GM23248 (cell line): ENCODE measurements at places on chromosomes 7 and 10.

GRCh38 chr7:5758286-5758685 lies 23.2 kb downstream of the RNF216 start:
- DNase-seq = no peak

GRCh38 chr10:80253266-80253962 lies 36.0 kb downstream of the MAT1A start:
- no peak for DNase-seq

- peak; percentile 20 for DNase-seq
Observed at GRCh38 chr10:60549686-60550085, 160.0 kb upstream of the ANK3 start.

DNA sequence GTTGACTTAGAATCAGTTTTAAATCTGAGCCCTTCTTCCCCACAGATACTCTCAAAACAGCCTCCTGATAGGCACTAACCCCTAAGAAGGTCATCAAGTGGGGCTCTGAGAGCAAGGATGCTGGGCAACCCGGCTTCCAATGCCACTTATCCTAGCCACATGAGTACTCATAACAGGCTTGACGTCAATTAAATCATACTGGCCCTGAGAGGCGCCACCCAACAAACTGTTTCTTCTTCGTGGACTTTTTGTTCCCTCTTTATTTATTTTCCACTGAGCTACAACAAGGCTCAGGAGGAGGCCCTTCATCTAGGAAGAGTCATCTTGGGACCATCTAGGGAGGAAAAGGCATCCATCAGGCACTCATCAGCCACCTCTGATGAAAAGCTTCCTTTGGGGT lies 255.9 kb downstream of the KCNMA1 start:
- no peak for DNase-seq

- peak; percentile 78 for DNase-seq
Observed at GRCh38 chr7:88184848-88185304, 35.0 kb downstream of the SRI start.

- peak; percentile 87 for DNase-seq
Observed at GRCh38 chr7:105493923-105494315, 28.2 kb downstream of the PUS7 start.

GRCh38 chr10:83346266-83346910 lies 792.9 kb upstream of the GHITM start:
- no peak for DNase-seq

DNA sequence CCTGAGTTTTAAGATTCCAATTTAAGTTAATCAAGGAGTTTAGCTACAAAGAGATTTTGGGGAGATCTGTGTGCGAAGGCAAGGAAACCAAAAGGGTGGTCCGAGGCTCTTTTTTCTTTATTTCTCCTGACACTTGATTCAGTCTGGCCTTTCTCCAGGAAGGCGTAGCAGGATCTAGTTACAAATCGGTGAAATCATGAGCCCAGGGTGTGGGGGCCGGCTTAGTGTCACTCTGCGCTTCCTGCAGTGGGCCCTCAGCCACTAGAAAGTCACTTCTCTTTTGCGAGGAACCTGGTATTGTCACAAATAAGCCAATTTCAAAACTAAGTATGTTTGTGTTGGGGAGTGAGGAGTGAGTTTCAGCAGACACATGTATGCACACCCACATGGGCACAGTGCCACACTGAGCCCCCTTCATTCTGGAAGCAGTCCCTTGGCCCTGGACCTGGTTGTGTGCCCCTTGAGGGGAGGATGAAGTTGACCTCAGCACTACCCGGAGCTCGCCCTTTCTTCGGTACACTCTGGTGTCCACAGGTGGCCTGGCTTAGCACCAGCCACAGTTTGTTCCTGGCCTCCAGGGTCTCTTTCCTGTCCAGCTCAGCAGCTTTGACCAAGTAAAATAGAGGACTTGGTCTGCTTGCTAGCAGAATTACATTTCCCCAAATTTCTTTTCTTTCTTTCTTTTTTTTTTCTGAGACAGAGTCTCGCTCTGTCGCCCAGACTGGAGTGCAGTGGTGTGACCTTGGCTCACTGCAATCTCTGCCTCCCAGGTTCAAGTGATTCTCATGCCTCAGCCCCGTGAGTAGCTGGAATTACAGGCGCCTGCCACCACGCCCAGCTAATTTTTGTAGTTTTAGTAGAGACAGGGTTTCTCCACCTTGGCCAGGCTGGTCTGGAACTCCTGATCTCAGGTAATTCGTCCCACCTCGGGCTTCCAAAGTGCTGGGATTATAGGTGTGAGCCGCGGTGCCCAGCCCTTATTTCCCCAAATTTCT lies 84.0 kb upstream of the BTBD16 start:
- no peak for DNase-seq

DNA sequence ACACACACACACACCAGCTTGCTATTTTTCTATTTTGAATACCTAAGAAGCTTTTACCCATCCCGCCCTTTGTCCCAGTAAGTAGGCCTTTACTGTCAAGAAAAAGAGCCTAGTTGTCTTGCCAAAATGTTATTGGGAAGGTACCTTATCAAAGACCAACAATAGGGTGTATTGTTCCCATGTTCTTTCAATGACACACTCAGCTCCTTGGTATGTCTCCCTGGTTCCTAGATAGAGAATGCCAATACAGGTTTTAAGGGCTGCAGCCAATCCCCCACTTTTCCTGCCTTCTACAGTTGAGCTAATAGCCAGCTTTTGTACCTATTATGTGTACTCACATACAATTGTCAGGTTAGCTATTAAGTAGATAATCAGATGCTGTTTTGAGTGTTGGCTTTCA lies 92.0 kb upstream of the LRRTM3 start:
- DNase-seq = no peak

- no peak for DNase-seq
Observed at GRCh38 chr10:8075282-8076260, 21.1 kb downstream of the GATA3 start.

DNA sequence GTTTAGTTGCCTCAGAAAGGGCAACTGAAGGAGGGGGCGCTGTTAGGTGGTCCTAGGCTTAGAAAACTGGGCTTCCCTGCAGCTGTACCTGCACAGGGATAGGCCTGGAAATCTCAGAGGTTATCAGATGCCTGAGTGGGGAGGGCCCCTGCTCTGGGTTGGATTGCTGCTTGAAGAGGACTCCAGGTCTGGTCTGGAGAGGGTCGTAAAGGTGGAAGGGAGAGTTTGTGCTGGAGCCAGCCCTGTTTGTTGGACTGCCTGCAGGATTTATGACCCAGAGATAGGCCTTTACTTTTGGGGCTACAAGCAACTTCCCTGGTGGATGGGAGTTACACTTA lies 765.9 kb downstream of the GRID1 start:
- no peak for DNase-seq

- DNase-seq = no peak
Observed at GRCh38 chr10:11646450-11646849, 35.0 kb upstream of the USP6NL start.

DNA sequence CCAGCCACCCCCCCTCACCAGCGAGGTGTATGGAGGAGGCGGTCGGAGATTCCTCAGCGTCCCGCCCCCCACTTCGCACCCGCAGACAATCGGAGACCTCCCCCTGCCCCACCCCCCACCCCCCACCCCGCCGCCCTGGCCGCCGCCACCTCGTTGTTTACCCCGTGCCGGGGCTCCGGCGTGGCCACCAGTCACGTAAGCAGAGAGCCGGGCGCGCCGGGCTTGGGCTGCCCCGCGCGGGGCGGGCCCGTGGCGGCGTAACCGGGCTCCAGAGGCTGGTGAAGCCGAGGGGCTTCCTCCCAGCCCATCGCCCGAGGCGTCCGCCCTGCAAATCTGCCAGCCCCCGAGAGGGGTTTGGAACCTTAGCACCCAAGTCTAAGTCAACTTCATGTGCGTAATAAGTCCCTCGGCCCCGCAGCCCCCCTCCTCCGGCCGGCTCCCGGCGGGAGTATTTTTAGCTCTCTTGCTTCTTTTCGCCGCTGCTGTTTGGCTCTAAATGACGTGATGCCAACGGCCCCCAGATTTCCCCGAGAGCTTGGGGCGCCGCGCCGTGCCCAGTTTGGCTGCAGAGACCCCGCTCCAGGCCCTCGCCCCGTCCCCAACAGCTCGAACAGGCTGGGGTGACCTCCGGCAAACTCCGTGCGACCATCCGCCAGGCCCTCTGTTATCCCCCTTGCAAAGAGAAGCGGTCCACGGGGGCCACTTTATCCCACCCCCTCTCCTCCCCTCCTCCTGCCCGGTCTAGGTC lies 2.7 kb downstream of the MXI1 start:
- peak; percentile 82 for DNase-seq

- no peak for DNase-seq
Observed at GRCh38 chr10:22531008-22531407, 183.4 kb downstream of the PIP4K2A start.

GRCh38 chr7:6346581-6346980 lies 74.2 kb upstream of the CYTH3 start:
- DNase-seq = no peak

DNA sequence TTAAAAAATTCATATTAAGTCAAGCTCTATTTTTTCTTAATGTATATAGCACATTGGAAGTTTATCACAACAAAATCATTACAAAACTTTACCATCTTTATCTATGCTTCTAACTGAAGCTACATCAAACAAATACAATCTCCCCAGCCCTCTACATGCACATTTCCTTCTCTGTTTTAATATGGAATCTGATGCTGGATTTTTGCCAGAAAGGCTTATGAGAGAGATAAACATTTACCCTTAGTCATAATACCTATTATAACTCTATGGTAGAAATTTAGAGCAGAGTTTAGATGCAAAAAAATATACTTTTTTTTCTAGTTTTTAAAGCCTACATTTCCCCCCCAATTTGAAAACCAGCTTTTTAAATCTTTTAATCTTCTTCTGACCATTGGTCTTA lies 1198.6 kb downstream of the GATA3 start:
- DNase-seq = peak; percentile 53

- DNase-seq = peak; percentile 84
Observed at GRCh38 chr10:19638182-19638895, 177.9 kb upstream of the PLXDC2 start.

- DNase-seq = peak; percentile 84
Observed at GRCh38 chr7:108094346-108094745, 35.8 kb downstream of the LAMB4 start.

DNA sequence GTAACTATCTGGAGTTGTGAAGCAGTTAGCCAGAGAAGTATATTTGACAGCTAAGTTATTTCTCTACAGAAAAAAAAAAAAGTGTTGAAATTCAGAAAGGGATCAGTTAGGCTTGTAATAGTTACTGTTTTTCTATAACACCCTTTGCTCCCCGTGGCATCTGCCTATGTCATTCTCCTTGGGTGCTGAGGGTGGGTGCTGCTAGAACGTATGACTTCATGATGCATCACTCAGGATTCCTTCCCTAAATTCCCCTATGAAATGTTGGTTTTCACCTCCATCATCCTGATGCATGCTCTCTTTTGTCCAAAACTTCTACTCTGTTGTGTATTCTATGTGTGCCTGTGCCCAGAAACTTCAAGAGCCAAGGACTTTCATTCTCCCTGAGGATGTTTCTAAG lies 536.4 kb downstream of the GRM8 start:
- DNase-seq = no peak

DNA sequence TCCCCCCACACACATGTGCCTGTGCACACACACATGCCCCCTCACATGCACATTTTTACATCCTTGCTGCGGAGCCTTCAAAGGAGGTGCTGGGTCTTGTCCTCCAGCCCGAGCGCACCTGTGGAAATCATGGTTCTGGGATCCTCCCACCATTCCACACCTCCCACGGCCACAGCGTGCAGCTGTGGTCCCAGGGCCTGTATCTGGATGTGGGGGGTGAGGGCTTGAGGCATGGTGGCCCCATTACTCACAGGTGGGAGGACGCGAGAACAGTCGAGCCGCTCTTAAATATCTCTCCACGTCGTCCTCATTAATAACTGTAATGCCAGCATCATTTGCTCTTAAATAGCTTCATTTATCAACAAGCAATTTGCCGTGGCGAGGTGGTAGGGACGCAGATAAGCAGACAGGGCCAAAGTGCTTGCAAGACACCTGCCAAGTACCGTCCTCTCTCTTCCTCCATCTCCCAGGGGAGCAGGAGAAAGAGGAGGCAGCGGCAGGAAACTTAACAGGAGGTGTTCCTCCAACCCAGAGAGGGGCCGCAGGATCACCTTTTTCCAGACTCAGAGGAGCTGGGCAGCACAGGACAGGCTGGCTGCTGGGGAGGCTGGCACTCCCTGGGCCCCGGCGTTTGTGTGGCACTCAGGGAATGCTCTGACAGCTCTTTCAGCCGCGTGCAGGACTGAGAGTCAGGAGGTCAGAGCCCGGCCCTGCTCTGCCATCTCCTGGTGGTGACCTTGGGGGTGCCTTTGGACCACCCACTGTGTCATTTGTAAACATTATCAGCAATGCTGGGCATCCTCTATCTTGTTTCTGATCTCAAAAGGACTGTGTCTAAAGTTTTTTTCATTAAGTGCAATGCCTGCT lies 87.4 kb downstream of the CDH23 start:
- DNase-seq = no peak

DNA sequence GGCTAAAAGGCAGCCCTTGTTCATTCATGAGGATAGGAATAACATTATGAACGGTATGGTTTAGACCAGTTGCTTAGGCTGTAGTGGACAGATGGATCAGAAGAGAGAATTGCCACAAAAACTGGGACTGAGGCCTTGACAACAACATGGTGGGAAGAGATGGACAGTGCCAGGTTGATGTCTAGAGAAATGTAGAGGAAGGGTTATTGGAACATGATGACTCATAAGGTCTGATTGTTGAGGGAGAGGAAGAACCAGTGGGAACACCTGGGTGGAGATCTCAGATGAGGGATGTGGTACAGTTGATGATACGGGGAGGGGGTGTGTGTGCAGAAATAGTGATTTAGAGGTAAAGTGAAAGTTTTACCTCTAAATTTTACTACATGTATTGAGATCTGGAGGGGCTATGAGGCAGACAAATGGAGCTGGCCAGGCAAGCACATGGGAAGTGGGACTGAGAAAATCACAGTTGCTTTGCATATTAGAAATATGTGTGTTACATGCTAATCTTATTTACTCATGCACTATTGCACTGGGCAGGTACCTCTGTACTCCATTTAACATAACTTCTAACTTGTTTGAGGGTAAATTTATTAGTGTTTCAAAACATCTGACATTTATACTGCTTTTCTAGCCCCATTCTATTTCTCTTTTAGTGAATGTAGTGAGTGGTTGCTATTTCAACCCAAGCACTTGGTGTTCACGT lies 65.6 kb downstream of the PLCE1 start:
- DNase-seq = no peak

GRCh38 chr10:29254123-29255046 lies 34.5 kb upstream of the LYZL1 start:
- DNase-seq = no peak

DNA sequence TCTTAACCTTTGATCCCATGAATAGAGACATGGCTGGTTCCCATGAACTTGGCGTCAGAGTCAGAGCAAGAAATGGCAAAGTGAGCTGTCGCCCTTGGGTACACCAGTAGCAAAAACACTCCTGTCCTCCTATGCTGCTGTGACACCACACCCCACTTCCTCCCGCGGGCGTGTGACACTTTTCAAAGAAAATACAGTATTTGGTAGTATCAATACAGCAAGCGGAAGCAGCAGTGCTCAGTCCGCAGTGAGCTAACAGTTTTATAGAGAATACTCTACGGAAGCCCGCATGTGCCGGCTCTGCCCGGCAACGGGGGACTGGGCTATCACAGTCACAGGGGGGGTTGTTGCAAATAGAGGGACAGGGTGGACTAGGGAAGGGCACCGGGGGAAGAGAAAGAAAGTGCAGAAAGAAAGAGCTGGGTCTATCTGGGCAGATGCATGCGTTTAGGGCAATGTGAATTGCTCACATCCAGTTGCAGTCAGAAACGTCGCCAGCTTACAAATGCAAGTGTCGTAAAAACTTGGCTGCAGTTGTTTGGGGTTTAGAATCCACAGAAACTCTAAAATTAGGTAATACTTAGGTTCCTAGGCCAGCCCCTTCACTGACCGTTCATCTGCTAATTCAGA lies 49.8 kb downstream of the PRKCQ start:
- DNase-seq = no peak

GRCh38 chr7:138958391-138958956 lies 22.7 kb downstream of the KIAA1549 start:
- no peak for DNase-seq

- peak; percentile 54 for DNase-seq
Observed at GRCh38 chr10:95278061-95278988, 12.5 kb downstream of the PDLIM1 start.
